ENCODE measurements at places on chromosomes 13 and 19.
A peak's percentile ranks its signal among the peaks of the same experiment; 100 is the strongest.

DNA sequence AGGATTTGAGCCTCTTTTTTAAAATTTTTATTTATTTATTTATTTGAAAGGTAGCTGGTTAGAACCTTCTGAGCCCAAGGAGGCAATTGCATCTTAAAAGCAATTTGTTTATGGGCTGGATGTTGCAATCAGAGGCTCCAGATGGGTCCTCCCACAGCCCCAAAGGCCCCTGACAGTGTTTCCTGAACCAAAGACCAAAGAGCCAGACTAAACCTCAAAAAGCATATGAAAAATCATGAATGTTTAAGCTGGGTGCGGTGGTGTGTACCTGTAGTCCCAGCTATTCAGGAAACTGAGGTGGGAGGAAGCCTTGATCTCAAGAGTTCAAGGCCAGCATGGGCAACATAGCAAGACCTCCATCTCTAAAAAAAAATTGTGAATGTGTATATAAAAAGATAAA is 67.8 kb upstream of the RGCC start:
- no peak for DNase-seq

DNA sequence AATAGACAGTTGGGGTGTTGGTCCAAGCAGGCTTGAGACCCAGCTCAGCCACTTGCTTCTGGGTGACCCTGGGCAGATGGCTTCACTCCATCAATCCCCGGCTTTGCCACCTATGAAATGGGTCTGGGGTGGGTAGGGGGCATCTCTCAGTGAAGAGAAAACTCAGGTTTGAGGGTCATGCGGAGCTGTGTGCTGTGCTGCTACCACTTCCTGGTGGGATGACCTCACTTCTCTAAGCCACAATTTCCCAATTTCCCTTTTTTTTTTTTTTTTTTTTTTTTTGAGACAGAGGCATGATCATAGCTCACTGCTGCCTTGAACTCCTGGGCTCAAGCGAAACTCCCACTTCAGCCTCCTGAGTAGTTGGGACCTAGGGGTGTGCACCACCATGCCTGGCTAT is 4.6 kb upstream of the PLAUR start:
- DNase-seq = no peak

GRCh38 chr19:39497996-39498797 is 550 bp upstream of the DLL3 start:
- DNase-seq = peak; percentile 64

DNA sequence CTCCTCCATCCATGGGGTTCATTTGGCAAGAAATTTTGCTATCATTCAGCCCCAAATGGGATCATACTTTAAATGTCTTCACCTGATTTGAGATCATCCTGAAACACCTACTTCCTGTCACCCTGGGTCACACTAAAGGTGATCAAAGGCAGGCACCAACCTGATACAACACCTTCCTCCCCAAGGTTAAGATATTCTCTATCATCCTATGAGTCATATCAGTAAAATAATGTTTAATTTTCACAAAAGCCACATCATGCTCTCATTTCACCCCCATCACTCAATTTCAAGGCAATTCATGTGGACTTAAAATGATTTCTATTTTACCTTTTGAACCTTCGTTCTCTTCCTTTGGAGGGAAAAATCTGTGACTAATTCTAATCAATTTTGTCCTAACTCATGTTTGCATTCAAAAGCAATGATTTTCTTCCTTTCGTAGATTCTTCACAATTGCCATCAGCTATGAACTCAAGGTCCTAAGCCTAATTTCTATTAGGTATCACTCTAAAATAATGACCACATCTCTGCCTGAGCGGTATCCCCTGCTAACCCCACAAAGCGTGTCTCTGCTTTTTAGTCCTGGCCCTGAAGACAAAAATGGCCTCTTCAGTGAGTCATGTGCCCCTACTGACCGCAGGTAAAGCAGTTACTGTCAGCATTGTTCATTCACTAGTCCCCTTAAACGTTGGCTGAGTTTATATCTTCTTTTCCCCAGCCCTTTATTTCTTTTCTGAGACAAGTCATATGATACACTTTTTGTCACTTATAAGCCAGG is 139.0 kb downstream of the SPRY2 start:
- no peak for DNase-seq

DNA sequence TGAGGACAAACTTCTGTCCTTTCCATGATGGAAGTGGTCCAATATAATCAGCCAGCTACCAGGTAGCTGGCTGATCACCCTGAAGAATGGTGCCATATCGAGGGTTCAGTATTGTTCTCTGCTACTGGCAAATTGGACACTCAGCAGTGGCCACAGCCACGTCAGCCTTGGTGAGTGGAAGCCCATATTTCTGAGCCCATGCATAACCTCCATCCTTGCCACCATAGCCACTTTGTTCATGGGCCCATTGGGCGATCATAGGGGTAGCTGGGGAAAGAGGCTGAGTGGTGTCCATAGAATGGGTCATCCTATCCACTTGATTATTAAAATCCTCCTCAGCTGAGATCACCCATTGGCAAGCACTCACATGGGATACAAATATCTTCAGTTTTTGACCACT is 565.8 kb downstream of the IRS2 start:
- no peak for DNase-seq

DNA sequence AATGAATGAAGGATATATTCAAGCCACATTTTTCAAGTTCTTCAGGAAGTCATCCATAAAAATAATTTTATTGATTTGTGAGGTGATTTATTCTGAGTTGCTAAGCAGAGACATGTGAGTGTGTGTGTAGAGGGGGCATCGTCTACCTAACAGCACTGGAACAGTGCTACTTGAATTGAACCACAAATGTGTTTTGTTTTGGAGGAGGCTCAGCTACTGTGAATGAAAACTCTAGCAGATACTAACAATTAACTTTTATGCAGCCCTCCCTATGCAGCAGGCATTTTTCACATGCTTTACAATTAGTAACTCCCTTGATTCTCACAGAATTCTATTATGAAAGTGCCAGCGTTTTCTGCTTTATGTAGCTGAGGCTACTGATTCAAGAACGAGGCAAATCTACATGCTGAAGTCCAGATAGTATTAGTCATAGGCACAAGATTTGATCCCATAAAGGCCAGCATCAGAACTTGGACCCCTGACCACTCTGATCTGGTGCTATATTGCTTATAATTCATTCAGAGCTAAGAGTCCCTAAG is 103.7 kb downstream of the MYO16 start:
- DNase-seq = no peak

- no peak for DNase-seq
These were observed 22.8 kb upstream of the LRP3 start for GRCh38 chr19:33171222-33171795.
